Putamen (tissue), 1 donor: ENCODE measurements at places on chromosomes 6 and 20.

DNA sequence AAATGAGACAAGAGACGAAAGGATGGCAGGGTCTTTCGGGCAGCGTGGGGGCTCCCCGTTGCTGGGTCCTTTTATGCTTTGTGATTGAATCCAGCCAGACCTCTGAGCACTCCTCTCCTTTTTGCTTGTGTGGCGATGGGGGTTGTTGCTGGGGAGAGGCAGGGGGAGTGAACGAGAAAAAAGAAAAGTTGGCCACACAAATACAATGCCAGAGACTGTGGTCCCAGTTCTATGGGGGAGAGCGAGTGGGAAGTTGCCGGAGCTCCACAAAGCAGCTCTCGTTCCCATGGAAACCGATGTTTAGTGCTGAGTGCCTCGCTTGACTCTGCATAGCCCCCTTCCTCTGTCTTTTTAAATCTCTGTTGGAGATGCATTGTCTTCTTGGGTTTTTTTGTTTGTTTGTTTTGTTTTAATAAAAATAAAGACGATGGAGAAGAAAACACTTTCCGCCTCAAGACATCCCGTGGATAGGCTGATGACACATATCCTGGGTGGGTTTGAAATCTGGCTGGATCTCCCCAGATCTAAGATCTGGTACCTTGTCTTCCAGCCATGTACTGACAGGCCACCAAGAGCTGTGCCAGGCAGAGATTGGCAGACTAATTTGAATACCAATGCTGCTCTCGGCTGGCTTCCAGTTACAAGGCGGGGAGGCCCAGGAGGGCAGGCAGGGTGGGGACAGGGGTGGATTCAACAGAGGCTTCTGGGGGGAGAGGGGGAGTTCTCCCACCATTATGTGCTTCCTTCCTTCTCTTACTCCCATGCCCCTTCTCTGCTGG, 529.3 kb downstream of the QKI start:
- peak; percentile 86 for DNase-seq

GRCh38 chr20:15113144-15113773, 775.8 kb upstream of the FLRT3 start:
- peak; percentile 1 for DNase-seq

GRCh38 chr20:9597547-9597946, 83.2 kb downstream of the LAMP5 start:
- DNase-seq, result no peak

GRCh38 chr20:3659492-3660261, 3.5 kb downstream of the GFRA4 start:
- DNase-seq, result no peak

- no peak for DNase-seq
These were observed 10.4 kb upstream of the BPI start for GRCh38 chr20:38293491-38294065.

GRCh38 chr6:3412779-3413500, 43.9 kb downstream of the SLC22A23 start:
- no peak for DNase-seq

DNA sequence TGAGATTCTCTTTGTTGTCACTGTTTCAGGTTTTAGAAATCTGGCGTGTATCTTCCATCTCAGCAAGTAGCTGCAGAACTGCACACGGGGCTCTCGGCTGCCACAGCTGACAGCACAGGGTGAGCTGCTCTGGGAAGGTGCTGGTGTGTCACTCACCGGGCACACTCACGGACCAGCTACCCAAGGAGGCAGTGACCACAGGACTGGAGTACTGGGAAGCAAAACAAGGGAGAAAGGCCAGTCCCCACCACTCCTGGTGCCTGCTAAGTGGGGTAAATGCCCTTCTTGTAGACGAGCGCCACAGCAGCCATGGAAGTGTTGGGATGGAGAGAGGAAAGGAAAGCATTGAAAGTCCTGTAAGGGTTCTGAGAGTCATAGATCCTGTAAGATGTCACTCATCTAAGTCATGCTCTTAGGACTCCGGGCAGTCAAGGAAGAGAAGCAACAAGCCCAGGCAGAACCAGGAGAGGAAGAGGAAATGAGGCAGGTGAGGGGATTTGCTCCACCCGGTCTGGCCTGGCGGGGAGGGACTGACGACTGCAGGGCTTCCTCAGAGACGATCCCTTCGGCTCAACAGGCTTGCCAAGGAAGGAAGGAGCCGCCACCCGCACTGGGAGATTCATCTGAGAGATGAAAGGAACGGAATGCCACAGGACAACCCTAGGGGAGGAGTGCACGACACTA, 48.1 kb downstream of the PRDM1 start:
- DNase-seq, result no peak

- DNase-seq, result no peak
These were observed 11.2 kb downstream of the SLC22A1 start for GRCh38 chr6:160132776-160133338.

DNA sequence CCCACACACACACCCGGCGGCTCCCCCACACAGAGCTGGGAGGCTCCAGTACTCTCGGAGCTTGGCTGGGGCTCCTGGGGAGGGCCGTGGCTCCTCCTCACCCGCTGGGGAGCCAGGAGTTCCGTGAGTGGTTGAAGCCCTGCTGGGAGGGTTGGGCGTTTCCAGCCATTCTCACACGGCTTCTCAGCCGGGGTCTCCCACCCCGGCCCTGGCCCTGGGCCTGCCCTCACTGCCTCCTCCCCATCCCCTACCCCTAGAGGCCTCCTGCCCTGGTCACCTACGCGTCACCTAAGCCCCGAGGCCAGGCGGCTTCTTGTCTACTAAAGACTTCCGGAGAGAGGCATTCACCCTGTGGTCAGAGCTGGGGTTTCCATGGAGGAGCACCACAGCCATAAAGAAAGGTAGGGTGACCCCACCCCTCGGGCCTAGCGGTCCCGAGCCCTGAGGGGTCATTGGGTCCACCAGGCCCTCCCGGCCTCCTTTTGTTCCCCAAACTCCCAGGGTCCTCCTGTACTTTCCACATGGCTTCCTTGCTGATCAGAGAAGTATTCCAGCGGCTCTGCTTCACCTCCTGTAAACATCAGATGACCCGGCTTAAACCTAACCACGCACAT, 99.3 kb downstream of the TTLL2 start:
- no peak for DNase-seq

DNA sequence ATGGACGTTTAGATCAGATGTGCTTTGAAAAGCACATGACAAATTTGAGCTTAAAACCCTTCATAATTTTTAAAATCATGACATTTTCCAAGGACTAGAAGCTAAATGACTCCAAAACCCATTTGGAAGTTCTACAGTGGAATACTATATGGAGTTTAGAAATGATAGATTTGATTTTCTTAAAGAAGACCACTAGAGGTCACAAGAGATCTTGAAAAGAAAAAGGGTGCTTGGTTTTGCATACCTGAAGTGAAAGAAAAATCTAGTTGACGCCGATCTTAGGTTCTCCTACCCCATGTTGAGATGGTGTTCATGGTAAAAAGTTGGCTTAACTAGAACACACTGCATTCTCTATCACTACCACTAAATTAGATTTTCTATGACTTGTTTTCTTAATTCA, 31.5 kb downstream of the CFAP61 start:
- DNase-seq, result peak; percentile 52

- DNase-seq, result no peak
These were observed 173.1 kb downstream of the HS3ST5 start for GRCh38 chr6:114169763-114170162.

DNA sequence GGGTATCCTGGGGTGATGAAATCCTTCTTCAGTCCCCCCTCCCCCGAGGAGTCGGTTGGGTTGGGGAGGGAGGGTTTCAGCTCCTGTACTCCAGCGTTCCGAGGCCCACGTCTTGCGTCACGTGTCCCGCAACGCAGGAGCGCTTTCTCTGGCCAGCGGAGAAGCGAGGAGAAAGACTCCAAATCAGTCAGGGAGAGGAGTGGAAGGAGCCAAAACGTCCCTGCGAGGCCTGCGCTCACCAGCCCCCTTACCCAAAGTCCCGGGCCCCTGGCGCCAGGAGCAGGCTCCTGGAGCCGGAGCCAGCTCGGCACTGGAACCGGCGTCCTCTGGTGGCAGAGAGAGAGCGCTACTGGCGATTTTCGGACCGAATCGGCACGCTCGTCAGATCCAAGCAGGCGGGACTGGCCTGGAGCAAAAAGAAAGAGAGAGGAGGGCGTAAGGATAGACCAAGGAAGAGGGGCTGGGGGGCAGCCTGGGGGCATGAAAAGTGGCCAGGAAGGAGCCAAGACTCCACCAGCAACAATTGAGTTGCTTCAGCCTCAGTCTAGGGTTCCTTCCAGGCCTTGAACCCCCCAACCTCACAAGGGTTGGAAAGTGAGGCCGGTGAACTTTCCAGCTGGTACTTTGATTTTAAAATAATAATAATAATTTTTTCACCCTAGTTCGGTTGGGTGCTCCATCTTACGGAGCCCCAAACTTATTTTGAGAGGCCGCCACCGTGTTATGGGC, at the start of gene GNAS:
TSS of gene GNAS (plus strand) at position 174 of the 729 bp plus-strand sequence.
- DNase-seq, result no peak

DNA sequence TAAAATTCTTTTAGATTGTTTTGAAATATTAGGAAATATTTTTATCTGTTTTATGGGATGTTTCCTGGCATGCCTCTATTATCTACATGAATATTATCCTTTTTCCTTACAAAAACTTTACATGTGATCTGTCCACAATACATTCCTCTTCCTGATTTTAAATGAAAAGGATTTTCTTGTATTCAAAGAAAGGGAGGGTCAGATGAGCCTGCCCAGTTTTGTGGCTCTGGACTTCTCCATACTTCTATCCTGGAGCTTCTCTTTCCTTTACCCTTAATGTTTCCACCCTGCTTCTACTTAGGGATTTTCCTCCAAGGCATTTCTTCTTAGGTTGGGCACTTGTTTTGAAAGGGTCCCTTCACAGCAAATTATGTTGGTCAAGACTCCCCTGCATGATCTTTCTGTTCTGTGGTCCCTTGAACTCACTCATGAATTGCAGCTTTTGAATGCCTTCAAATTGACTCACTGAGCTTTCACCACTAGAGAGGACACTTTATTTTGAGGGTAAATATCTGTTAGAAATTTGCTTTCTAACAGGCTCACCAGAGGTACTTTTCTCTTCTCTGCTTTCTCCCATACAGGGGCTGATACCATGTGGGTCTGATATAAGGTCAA, 104.9 kb downstream of the CENPW start:
- no peak for DNase-seq

- no peak for DNase-seq
These were observed 307.9 kb upstream of the POU3F2 start for GRCh38 chr6:98526465-98526864.

DNA sequence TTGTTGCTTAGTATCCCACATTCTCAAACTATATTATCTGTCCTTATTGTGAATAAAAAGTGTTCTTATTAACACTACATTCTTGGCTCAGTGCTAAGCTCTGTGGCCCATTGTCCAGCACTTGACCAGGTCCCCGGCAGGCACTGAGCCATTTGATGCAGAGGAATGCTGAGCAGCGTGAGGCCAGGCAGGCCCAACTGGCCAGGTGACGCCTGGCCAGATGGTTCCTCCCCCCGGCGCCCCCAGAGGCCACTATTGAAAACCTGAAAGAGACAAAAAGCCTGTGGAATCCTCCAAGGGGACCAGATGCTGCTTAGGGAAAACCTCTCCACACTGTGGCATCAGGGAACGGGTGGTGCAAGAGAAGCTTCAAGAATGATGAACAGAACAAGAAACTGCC, 597.5 kb upstream of the JAG1 start:
- no peak for DNase-seq

- DNase-seq, result no peak
These were observed 22.9 kb downstream of the OR2B2 start for GRCh38 chr6:27889275-27889627.

GRCh38 chr6:35288834-35289233, 8.8 kb upstream of the DEF6 start:
- no peak for DNase-seq

DNA sequence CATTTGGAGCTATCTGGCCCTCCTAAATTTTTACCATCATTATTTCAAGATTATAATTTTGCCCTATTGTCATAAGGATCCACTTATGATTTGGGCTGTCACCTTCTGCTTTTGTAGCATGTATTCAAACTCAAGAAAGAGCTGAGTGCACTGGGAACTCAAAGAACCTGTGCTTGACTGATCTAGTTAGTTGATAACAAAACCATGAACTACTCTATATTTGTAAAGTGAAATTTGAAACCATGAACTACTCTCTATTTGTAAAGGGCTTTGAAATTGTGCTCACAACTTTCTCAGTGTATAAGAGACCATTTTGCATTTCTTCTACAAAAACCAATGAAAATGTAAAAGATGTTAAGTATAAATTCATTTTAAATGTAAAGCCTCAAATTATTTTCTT, 77.5 kb upstream of the POPDC3 start:
- no peak for DNase-seq
